ENCODE measurements at places on chromosomes 16 and 17.
A peak's percentile ranks its signal among the peaks of the same experiment; 100 is the strongest.

GRCh38 chr17:78736526-78737079 is 45.5 kb downstream of the CYTH1 start:
- DNase-seq, result no peak

- no peak for DNase-seq
Measured at GRCh38 chr17:17557796-17558195, 33.7 kb downstream of the PEMT start.

GRCh38 chr16:56357241-56357764 is 68.0 kb downstream of the AMFR start:
- peak; percentile 27 for DNase-seq

- DNase-seq, result no peak
Measured at GRCh38 chr17:57357392-57357784, 101.1 kb downstream of the MSI2 start.

GRCh38 chr16:68510775-68511174 is 28.3 kb upstream of the ZFP90 start:
- DNase-seq, result no peak

Measured in non-pigmented ciliary epithelial cell (primary cell).